NCI-H226 (cell line): ENCODE measurements at places on chromosomes 12 and 14.

- DNase-seq, result no peak
Observed at GRCh38 chr14:95008445-95009217, 148.7 kb downstream of the DICER1 start.

- DNase-seq, result no peak
Observed at GRCh38 chr12:98830657-98831056, 185.6 kb downstream of the APAF1 start.

DNA sequence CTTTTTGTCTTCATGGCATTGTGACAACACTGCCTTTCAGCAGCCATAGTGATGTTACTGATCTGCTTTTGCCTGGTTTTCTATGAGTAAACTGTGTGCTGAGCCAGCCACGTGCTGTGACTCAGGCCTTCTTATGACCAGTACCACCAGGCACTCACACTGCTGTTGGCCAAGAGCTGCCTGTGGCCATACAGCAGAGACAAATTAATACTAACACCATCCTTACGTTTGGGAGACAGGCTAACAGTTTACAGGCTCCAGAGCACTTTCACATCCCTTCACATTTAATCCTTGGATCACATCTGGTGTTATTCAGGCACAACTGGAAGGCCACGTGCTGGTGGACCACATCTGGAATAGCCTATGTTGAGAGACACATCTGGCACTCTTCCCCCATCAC, 377.9 kb downstream of the CCDC91 start:
- peak; percentile 78 for DNase-seq

GRCh38 chr12:51827925-51828818, 20.3 kb downstream of the FIGNL2 start:
- DNase-seq, result peak; percentile 72

GRCh38 chr12:96033549-96034389, 1.6 kb downstream of the LTA4H start:
- no peak for DNase-seq

DNA sequence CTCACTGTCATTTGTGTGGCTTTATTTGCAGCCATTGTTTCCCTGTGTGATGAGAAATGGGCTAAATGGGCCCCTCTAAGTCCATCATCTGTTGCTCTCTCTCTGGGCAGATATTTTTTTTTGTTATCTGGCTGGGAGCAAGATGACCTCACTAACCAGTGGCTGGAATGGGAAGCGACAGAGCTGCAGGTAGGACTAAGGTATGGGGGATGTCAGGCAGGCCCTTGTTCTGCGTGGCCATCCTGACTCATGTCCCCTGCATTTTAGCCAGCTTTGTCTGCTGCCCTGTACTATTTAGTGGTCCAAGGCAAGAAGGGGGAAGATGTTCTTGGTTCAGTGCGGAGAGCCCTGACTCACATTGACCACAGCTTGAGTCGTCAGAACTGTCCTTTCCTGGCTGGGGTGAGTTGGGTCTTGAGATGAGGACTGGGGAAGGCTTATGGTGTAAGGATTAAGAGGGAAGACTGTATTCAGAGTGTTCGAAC, 1.3 kb downstream of the MARS1 start:
- no peak for DNase-seq

DNA sequence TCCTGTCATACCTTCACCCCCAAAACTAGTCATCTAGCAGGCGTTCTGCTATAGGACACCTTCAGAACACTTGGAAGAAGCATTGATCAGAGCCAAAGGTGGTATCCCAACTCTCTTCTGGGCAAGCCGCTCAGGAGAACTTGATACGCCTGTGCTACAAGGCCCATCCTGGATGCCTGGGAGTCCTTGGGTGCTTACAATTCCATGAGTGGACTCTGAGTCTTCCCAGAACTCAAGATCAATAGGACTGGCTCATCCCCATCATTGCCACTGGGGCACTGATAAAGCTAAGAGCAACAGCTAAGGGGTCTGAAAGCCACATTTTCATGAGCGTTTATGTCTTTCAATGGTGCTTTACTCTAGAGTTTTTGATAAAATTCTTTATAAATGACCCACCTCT, 1.9 kb downstream of the SPTB start:
- DNase-seq, result no peak

DNA sequence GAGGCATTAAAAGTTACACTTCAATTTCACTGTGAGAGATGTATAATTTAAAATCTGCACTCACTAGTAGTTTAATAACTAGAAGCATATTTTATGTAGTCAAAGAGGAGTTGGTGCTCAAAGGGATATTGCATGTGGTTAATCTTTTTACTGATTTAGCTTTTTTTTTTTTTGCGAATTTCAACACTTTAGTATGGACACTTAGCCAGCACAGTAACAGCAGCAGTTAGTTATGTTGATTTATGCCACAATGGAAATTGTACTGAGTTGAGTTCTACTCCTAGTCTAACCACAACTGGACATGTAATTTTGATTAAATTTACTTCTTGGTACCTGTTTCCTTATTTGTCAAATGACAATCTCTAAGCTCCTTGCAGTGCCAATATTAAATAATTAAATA, 104.2 kb downstream of the RERG start:
- DNase-seq, result no peak

- DNase-seq, result no peak
Observed at GRCh38 chr14:103302966-103303365, 31.1 kb upstream of the EIF5 start.

GRCh38 chr14:20458031-20458789, 3.0 kb downstream of the PIP4P1 start:
- no peak for DNase-seq

GRCh38 chr14:100187247-100187833, 27.9 kb upstream of the DEGS2 start:
- DNase-seq, result no peak

GRCh38 chr12:2879853-2880252, 2.8 kb downstream of the RHNO1 start:
- no peak for DNase-seq

DNA sequence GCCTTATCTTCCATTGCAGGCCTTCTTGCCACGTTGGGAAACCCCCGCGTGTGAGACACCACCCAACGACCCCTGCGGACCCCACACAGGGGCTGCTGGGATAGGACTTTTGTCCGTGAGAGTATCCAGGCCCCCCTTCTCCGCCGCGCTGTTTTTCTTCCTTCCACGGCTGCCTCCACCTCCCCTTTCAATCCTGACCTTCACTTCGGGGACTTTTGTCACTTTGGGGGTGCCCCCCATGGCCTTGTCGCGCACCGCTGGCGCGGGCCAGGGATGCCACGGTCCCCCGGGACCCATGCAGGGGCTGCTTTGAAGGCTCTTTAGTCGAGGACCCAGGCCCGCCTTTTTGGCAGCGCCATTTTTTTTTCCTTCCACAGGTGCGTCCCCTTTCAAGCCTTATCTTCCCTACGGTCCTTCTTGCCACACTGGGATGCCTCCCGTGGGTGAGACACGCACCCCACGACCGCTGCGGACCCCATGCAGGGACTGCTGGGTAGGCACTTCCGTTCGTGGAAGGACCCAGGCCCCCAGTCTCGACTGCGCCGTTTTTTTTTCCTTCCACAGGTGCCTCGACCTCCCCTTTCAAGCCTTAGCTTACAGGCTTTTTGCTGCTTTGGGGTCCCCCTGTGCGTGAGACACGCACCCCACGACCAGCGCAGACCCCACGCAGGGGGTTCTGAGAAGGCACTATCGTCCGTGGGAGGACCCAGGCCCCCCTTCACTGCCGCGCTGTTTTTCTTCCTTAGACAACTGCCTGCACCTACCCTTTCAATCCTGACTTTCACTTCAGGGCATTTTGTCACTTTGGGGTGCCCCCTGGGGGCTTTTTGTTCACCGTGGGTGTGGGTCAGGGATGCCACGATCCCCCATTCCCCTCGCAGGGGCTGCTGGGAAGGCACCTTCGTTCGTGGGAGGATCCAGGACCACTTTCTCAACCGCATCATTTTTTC, 267.4 kb downstream of the ALG10 start:
- no peak for DNase-seq

DNA sequence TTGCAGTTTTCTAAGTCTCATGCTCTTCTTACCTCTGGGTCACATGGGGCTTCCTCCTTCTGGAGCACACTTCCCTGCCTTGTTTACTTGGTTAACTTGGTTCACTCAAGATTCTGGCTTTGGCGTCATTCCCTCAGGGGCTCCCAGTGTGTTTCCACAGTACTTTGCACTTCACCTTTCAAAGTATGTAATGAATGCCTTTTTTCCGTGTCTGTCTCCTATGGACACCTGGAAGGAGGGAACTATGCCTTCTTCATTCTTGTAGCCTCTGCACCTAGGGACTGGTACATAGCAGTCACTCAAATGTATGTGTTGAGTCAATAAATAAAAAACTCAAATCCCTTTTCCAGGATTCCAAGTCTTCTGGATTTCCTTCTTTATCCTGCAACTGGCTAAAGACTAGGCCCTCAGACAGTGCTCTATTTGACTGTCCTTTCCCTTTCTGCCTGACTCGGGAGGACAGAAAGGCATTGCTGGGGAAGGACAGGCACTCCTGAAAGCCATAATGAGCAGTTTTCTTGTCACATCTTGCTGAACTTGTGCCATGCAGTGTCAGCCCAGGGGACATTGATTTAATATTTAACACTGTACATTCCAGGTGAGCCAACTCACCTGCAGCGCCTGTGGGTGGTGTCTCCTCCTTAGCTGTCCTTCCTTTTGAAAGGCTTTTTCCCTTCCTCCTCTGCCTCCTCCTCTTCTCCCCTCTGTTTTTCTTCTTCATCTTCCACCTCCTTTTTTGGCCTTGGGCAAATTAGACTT, 12.8 kb downstream of the MYRFL start:
- no peak for DNase-seq

GRCh38 chr12:46256942-46257341, 11.9 kb downstream of the SLC38A1 start:
- no peak for DNase-seq

DNA sequence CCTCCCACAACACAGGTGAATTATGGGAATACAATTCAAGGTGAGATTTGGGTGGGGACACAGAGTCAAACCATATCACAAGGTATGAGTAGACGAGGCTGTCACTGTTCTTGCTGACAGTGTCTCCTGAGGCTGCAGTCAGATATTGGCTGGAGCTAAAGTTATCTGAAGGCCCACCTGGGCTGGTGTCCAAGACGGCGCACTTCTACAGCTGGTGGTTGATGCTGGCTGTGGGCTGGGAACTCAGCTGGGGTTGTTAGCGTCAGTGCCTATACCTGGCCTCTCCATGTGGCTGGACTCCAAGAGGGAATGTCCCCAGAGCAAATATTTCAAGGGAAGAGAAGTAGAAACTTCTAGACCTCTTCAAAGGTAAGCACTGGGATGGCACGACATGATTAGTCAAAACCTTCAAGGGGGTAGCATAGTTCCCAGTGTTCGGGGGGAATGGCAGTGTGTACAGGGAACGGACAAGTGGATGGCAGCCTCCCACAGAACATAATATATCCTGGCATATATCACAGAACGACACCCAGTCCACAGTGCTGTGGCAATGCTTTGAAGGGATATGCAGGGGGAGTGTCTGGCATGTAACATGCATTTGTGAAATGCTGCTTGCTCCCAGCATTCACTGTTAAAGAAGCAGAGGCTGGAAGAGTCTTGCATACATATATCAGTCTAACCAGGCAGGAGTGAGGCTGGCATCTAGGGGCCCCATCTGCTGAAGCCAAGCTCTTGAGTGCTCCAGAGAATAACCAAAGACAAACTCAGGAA, 126.7 kb upstream of the RFLNA start:
- no peak for DNase-seq

DNA sequence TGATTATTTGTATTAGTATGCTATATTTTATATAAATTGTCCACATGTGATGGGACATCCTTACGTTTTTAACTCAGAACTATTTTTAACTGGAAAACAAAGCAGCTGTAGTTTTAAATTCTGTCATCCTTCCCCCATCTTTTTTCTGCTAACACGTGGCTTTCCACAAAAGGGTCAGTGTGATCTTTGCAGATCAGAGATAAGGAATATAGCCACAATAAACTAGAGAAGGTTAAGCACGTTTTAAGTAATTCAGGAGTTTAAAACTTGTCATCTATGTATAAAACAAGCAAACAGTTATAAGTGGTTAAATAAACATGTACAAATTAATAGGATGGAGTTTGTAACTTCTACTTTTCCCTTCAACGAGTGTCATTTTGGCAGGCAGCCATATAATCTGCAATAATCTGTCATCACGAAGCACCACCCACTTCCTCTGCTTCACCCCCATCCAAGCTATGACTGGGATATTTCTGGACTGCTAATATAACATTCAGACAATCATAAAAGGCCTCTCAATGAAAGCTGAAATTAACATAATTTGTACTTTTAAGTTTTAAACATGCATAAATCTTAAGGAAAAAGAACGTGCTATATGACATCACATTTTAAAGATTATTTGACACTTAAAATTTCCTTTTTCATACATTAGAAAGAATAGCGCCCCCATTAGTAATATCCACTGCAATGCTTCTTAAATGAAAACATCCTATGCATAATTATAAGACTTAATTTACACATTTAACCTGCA, 15.3 kb downstream of the TAOK3 start:
- peak; percentile 28 for DNase-seq

DNA sequence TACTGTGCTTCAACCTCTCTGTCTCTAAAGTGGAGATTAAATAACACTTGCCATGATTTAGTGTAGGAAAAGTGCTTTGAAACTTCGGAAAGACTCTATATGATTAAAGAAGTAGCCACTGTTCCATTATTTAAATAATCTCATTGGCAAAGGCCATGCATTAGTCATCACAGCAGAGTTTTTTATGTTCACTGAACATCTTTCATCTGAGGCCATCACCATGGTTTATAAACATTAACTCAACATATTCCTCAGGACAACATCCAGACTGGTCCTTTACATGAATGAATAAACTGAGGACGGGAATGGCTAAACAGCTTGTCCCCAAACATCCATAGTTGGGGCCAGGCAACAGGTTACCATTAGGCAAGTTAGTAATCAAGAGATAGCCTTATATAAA, 124.6 kb upstream of the FRMD6 start:
- peak; percentile 15 for DNase-seq

DNA sequence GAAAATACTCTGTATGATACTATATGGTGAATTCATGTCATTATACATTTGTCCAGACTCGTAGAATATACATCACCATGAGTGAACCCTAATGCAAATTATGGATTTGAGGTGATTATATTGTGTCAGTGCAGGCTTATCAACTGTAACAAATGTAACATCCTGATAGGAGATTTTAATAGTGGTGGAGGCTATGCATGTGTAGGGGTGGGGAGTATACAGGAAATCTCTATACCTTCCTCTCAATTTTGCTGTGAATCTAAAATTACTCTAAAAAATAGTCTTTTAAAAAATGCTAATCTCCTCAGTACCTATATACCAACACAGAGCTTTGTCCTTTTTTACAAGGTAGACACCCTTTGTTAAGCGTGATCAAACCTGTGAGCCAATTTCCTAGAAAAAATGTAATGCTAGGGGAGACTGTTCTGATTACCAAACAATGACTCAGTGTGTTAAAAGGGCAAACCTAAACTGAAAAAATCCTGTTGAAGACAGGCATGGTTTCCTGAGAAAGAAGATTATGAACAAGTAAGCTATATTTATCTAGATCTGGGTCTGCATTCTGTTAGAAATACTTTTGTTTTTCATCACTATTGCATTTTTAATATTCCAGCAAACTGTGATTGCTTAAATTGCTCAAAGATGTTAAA, 170.9 kb downstream of the DUSP6 start:
- DNase-seq, result peak; percentile 64
